Brain microvascular endothelial cell (primary cell): ENCODE measurements at places on chromosomes 2 and 18.

- no peak for DNase-seq
These were observed 183.4 kb upstream of the MEIS1 start for GRCh38 chr2:66251573-66251972.

- no peak for DNase-seq
These were observed 14.1 kb upstream of the GMPPA start for GRCh38 chr2:219484343-219485200.

- DNase-seq = no peak
These were observed 339.2 kb downstream of the ARHGAP15 start for GRCh38 chr2:143468341-143468888.

DNA sequence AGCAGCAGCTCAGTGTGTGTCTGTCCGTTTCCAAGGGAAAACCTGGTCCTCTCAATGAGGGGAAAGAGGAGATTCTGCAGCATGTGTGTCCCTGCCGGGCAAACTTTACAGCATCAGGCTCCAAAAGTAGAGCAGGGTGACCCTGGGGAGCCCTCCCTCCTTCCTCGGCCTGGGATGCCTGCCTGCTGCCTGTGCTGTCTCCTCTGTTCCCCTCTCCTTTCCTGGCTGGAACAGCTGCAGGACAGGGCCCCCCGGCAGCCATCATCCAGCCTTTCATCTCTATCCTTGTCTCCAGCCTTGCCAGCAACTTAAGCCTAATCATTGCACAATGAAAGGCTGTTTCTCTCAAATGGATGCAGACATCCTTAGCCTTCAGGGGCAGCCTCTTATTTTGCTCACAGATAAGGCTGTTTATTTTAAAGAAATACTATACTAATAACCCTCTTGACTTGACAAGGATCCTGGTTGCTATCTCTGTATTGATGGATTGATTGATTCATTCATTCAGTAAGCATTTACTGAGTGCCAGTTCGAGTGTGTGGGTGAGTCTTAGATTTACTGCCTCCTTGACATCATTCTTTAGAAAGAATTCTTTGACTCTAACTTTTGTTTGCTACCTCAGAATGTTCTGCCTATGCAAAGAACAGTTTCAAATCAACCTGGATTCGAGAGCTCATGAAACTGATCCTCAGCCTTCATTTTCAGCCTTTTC is 40.6 kb upstream of the EDAR start:
- DNase-seq = no peak

GRCh38 chr2:11997142-11997541 is 250.7 kb downstream of the LPIN1 start:
- DNase-seq = no peak

GRCh38 chr2:76073992-76074604 is 363.4 kb upstream of the GCFC2 start:
- DNase-seq = no peak

DNA sequence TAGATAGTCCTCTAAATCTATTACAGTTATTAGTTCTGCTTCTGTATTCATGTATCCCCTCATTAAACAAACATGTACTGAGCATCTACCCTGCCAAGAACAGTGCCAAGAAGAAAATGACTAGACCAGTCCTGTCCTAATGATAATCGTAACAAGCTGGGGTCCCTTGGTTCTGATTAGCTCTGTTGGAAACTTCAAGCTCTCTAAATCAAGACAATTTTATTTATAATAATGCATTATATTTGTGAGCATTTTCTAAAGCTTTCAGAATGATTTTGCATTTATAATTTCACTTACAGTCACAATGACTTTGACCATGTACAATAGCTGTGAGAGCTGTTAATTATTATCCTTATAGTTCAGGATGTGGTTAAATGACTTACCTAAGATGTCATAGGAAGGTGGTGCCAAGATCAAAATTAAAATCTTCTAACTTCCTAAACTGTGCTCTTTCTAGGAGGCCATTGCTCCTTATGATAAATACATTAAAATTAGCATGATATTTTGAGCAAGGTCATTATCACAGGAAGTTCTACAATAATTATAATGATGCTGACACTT is 336.5 kb upstream of the SLC39A10 start:
- DNase-seq = no peak

DNA sequence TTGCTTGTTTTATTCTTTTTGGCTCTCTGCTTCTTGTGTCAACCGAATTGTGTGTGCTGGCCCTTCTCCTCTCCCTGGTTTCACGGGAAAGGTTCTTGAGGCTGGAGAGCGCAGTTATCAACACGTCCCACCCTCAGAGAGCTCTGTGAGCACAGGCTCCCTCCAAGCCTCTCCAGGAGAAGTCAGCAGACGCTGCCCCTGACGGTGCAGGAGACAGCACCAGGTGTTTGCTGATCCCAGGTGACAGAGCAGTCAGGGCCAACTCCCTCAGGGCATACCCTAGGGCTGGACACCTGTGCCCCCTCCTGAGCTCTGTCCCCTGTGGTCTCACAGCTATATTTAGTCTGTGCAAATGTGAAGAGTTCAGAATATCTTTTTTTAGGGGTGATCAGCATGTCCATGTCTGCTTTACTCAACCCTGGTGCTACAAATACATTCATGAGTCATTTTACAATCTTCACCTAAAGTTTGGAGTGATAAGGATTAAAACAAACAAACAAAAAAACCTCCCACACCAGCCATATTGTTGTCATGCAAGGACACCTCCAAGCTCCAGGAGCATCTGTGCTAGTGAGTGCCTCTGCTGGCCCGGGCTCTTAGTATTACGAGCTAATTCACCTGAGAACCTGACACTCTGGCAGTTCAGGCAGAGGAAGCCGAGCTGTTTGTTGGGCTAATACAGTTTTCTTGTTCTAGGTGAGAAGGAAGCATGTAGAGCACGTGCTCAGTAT is 65.9 kb upstream of the TMEM200C start:
- DNase-seq = no peak

- peak; percentile 62 for DNase-seq
These were observed 12.2 kb downstream of the ARPC2 start for GRCh38 chr2:218229239-218229638.

DNA sequence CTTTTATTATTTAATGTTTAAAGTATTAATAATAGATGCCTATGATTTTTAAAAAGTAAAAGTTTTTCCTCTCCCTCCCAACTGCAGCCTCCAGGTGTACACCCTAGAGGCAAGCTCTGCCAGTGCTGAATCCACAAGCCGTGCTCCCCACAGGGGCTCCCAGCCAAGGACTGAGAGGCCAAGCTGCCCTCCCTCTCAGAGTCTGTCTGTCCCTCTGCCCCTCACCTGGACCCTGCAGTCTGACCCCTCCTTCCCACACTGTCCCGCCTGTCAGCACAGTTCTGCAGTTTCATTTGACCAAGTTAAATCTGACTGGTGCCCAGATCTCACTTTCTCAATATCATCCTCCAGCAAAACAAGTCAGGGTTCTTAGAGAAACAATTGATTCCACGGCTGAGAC is 14.8 kb upstream of the PROC start:
- no peak for DNase-seq

DNA sequence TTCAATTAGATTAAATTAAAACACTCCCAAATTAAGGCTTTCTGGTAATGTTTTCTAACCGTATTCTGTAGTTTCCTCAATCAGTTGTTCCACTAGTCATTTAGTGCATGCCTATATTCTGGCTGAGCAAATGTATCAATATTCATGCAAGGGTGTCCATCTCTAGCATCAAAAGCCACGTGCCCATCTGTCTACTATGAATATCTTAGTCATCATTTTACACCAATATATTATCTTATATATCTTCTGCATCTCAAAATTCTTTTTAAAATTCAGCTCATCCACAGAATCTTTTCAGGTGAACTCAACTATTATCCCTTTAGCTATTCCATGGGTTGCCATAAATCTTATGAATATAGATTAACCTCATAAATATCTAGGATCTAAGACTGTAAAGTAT is 488.2 kb downstream of the PARD3B start:
- no peak for DNase-seq

GRCh38 chr2:226050822-226051221 is 651.3 kb downstream of the NYAP2 start:
- peak; percentile 79 for DNase-seq
